H7 (cell line): ENCODE measurements at places on chromosomes 7 and 10. TPM values are rescaled to one million over a fixed set of nuclear protein-coding genes. Genes with fewer than 3 reads are reported as not detected.

DNA sequence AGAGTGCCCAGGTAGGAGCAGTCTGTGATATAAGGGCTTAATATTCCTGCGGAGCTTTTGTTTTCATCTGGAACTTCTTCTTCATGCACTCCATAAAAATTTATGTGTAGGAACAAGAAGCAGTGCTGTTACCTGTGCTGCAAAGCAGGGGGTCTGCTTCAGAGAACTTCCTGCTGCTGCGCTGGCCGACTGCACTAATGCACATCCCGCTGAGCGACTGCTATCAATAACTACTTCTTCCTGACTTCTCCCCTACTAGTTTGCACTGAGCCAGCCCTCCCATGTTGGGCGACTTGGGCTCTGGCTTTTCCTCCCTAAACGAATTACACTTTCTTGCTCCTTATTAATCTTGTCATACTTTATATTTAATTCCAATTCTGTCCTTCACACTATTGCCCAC is 150.3 kb downstream of the NEBL start:
- DNase-seq, result no peak

- no peak for DNase-seq
These were observed 222.8 kb upstream of the NRP1 start for GRCh38 chr10:33557313-33557712.

GRCh38 chr7:88967432-88967831 is 171.9 kb upstream of the TEX47 start:
- DNase-seq, result no peak

ZNF804B gene
- not detected in 2 replicates for total RNA-seq

NPFFR1 gene
- total RNA-seq, result not detected in 2 replicates

LIPJ gene
- not detected in 2 replicates for total RNA-seq
